ENCODE measurements at places on chromosomes 11 and 22.

DNA sequence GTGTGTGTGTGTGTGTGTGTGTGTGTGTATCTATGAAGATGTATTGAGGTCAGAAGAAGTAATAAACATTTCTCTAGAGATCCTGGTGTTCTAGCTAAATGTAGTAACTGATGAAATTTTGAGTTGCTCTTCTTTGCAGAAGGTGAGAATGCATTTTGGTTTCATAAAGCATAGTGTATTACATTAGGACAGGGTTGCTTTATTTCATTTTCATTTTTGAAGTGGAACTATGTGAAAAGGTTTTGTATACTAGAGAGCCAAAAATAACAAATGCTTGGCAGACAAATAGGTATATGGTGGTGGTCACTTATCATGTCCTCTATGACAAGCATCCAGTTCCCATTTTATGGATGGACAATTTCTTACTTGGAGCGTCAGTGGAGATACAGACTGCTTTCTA lies 99.0 kb downstream of the CASP12 start:
- DNase-seq = no peak

- no peak for DNase-seq
Measured at GRCh38 chr22:24007253-24008021, 2.2 kb upstream of the GSTT4 start.

GRCh38 chr11:128763224-128763623 lies 69.4 kb downstream of the FLI1 start:
- DNase-seq = no peak

DNA sequence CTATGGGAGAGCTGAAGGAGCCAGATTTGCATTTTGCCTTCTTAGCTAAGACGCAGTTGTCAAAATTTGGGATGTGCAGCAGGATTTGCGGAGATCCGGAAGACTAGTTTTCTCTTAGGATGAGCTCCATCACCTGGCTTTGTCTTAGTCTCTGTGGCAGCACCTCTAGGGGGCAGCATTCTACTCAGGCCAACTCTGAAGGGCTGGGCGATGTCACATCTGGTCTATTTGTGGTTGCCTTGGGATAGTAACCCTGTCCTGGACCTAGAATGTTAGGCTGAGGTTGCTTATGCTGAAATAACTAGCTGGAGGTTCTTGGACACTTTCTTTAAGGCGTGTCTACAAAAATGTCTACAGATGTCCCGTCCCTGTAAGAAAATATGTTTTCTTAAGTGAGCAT lies 116.2 kb downstream of the FAT3 start:
- no peak for DNase-seq

DNA sequence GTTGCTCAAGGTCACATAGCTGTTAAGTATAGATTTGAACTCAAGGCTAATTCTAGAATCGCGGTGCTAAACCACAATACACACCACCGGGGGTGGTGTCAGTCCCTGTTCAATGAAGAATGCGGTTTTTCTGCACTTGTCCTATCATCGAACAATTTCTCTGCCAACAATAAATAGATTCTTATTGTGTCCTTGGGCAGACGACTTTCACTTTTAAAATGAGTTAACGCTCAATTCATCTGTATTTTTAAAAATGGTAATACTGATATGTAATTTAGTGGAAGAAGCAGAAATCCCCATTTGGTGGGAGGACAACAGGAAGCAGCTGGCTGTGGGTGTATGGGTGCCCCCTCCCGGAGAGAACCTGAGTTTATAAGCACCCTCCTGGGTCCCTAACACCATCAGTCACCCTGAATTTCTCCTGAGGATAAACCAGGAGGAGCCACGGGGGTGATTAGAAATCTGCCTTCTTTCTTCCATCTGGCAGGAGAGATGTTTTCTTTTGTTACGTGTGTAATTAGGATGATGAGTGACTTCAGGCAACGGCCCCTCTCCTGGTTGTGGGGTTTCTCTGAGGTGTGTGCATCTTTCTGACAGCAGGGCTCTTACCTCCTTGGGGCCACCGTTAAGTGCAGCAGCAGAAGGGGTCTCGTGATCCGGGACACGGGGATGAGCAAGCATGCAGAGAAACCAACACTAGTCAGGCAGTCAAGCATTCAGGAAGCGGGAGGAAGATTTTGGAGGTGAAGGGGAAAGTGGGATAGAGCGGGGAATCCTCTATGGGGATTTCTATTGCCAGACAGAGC lies 87.7 kb downstream of the GRAMD1B start:
- DNase-seq = no peak

- DNase-seq = no peak
Measured at GRCh38 chr22:44196731-44197131, 16.0 kb downstream of the PARVG start.

- DNase-seq = no peak
Measured at GRCh38 chr11:2105511-2105910, 33.7 kb downstream of the IGF2 start.

DNA sequence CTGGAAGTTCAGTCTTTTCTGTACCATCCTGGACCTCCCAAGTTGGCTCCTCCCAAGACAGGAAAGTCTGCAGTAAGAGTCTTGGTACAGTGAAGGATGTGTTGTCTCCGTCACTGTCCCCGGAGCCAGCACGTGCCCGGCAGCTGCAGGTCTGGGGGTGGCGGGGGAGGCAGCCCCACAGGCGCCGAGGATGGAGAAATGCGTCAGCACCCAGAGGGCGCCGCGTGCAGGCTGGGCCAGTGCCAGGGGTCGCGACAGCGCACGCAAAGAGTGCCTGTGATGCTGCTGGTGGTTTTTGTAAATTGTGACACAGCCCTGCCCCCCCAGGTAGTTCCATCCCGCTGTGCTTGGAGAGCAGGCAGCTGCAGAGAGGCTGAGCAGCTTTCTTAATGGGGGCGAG lies 1200.5 kb downstream of the BRD1 start:
- DNase-seq = no peak

DNA sequence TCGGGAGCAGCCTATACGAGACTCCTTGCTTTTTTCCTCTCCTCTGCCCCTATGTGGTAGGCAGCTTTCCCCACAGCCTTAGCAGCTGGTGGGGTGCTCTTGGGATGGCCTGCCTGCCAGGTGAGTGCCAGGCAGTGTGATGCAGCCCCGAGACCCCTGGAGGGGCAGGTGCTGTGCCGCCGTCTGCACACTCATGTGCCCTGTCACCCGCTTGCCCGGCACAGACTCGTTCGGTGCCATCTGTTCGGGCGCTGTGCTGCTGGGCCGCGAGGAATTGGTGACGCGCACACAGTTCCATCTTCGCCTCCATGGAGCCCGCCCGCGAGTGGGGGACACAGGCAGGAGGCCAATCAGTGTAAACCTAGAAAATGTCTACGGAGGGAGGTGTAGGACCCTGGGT lies 15.1 kb downstream of the TRMU start:
- no peak for DNase-seq

DNA sequence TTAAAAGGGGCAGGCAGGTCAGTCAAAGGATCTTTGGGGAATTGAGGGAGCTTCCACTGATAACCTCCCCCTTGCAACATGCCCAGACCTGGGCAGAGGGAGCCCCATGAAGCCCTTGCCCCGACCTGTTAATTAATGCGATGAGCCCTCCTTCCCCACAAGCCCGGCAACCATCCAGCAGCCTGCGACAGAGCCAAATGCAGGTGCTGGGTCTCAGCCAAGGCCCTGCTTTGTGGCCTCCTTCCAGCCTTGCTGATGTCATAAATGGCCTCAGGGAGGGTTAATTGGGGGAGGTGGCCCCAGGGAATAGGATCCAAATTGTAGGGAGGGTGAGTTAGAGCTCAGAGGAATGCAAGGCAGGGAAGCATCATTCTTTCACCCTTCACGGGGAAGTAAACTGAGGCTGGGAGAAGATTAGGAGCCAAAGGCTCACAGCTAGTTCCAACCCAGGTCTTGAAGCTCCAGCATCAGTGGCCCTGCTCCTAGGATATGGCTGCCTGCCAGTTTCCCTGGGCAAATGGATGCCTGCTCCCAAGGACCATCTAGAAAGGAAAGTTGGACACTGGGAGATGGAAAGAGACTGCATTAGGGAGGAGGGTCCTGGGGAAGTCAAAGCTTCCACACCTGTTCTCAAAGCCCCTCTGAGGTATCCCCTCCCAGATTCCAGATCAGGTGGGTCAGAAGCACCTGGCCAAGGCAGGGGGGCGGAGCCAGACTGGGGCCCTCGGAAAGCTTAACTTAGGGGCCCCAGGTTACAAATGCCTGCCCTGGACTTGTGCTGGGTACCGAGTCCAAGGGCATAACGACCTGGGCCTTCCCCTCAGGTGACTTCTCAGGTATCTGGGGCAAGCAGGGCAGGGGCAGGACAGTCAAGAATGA lies 34.1 kb downstream of the LMO1 start:
- no peak for DNase-seq

DNA sequence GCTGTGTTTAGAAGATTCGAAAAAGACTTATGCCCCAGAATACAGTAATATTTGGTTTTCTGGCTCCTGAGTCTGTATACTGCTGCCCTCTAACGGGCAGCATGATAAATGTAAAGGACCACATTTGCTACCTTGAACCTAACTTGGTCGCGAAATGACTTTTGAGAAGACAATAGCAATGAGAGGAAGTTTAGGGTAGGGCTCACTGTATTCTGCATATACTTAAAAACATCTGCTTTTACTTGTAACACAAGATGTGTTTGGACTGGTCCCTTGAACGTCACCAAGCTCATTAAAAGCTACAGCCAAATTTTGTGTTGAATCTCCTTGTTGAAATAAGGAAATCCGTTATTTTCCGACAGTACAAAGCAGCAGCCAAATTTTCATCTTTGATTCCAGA lies 309.1 kb downstream of the SWAP70 start:
- no peak for DNase-seq

DNA sequence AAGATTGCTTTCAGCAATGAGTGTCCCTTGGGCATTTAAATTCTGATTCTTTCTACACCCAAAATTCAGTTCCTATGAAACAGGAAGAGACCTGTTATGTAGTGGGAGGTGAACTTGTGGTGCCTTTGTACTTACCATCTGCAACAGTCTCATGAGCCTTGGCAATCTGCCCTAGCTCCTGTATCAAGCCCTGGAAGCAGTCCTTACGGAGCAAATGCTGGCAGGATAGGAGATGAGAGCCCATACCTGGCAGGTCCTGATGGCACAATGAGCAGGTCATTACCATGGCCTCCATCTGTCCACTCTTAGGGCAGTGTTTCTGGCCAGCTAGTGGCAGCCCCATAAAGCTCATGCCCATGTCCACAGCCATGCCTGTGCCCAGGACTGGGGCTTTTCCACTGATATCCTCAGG lies 10.8 kb downstream of the TRIM66 start:
- peak; percentile 45 for DNase-seq

DNA sequence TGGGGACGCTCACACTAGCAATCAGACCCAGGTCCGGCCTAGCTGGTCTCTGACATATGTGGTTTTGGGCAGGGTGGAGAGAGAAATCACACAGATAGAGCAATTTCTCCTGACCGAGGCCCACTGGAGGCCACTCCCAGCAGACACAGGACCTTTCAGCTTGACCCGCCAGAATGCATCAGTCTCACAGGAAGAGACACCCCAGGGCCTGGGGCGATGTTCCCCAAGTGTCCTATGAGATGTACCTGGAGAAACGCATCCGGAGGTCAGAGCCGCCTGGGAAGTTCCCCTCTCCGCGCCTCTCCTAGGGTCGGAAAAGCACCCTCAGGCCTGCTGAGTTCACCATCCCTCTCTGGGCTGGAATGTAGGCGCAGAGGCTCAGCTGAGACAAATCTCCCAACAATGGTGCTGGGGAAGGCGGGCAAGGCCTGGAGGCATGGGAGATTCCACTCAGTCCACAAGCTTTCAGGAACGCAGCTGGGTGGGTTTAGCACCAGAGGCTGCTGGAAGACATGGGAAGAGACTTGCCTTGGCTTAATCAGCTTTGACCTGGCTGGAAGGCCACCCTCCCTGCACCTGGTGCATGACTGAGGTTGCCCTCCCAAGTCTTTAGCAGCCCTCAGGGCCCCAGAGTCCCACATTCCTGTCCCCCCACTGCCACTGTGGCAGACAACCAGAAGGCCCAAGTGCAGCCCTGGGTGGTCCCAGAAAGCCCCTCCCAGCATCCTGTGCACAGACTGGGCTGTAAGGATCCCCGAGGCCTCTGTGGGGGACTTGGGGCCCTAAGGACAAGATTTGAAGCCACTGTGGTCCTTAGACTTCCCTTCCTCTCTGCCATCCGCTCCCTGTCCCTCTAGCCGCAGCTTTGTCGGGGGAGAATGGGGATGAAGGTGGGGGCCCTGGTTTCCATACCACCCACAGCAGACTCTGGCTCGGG lies 57.5 kb downstream of the RTL6 start:
- DNase-seq = no peak

DNA sequence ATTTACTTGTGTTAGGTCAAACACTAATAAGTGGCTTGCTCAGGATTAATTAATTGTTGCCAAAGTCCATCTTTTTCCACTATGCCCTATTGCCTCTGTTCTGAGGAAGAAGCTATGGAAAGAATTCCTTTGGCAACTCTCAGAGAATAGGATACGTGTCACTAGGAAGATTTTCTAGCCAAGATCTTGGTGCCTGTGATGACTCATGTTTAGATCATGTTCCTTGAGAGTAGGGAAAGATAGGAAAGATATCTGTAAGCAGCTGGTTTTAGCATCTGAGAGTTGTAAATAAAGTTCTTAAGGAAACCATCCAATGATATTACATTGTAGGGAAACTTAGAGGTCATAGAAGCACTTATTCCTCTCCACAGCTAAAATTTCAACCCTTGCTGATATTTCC lies 15.7 kb downstream of the SLN start:
- DNase-seq = no peak

DNA sequence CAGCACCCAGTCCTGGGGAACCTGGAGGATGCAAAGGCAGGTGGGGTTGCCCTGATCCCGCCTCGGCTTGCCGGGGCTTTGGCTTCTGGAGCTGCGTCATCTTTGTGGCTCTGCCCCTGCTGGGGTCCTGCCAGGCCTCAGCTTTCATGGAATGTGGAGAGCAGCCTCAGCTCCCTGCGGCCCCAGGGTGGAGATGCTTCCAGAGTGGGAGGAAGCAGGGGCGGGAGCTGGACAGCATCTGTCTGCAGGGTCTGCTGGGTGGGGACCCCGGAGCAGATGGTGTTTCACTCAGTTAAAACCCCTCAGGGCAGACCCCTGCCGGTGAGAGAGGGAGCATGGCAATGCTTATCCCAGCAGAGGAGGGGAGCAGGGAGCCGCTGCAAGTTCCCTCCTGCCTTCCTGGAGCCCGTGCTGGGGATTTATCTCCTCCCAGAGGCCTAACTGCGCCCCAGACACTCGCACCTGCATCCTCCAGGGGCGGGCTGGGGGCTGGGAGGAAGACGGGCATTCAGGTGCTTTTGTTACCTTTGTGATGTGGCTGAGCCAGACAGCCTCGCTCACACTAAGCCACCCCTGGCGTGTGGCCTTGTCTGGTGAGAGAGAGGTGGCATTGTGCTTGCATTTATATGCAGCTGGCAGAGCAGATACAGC lies 15.7 kb downstream of the GRIK4 start:
- no peak for DNase-seq

GRCh38 chr11:14309425-14310192 lies 49.4 kb downstream of the RRAS2 start:
- no peak for DNase-seq

- DNase-seq = no peak
Measured at GRCh38 chr22:40416636-40417035, 46.2 kb downstream of the SGSM3 start.

Measured in cerebellar nuclear complex (tissue), 1 donor.